ENCODE measurements at places on chromosomes 4 and X. TPM values are rescaled to one million over a fixed set of nuclear protein-coding genes. Genes with fewer than 3 reads are reported as not detected.

DNA sequence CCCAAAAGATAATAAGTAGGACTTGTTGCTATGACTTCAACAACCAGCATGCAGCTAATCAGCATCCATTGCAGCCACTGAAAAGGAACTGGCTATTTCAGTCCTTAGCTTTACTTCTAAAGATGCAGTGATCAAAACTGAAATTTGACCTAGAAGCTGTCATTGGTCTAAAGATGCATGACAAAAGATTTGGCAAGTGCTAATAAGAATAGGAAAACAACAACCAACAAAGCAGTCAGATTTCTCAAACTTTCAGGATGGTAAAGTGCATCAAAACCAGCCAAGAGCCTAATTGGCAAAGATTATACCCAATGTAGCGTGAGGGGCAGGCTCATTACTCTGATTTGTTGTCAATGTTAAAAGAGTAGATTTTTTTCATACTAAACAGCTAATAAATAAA lies 77.1 kb upstream of the WDR17 start:
- DNase-seq = no peak

GRCh38 chrX:130159776-130160175 lies 5.9 kb downstream of the AIFM1 start:
- DNase-seq = no peak

DNA sequence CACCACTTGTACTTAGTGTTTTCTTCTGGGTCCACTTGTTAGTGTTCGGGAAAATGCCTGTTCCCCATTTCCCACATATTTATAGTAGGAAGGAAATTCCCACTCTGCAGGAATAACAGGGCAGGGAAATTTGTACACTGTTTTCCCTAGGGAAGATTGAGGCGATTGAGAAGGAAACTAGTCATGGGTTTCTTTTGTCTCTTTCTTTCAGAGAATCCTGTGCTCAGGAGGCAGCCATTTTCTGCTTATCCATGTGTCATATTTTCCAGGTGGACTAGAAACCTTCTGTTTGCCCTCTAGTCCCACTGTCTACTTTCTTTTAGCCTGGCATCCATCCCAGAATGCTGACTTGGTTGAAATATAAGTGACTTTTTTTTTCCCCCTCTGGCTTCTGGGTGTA lies 299.1 kb upstream of the ANKRD50 start:
- no peak for DNase-seq

DNA sequence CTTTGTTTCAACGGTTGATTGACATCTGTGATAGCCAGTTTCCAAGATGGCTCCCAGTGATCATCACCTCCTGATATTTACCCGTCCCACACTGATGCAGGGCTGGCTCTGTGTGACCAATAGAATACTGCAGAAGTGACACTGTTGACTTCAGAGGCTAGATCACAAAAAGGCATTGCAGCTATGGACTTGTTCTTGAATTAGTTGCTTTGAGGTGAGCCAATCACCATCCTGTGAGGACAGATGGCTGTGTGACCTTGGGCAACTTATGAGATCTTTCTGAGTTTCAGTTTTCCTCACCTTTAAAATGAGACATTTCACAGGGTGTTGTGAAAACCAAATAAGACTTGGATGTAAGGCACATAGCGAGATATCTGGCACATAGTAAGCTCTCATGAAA lies 1.8 kb upstream of the GPR82 start:
- no peak for DNase-seq

DNA sequence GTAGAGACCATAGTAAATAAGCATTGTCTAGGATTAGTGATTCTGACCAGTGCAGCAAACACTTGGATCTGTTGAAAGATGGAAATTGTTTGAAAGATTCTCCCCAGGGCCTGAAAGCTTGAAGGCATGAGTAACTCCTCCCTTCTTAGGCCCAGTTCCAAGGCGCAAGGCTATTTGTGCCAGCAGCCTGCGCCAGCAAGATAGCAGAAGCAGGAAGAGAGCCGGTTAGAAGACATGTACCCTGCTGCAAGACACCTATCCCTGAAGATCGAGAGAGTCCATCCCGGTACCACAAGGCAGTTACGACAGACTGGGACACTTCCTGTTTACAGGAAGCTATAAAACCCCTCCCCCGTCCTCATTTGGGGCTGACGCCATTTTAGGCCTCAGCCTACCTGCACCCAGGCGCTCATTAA lies 72.4 kb upstream of the JADE1 start:
- no peak for DNase-seq

DNA sequence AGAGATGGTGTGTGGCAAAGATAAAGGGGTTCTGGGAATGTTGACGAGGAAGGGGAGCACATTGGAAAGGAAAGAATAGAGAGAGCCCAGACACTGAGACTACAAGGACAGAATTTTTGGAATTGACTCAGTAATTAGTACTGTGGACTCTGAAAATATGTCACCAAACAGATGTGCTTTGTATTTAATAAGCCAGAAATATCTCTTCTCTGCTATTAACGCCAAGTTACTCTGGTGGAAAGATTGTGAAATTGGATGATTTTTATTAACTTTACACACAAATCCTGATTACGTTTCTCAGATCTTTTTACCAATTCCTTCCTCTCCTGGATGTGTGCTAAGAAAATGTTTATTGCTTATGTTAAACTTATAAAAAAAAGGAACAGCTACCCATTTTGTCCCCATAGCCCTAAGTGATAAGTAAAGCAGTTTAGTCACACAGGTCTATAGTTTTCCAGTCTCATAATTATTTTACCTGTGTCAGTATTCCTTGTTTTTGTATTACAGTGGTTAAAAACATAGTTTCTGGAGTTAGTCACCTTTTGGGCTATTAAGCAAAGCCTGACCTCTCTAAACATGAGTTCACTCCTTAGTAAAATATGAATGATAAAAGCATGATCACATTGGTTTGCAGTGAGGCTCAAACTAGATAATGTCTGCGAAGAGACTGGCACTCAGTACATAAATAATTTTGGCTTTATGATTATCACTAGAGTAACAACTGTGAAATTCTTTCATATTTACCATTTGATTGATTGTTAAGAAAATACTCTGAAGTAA lies 1068.3 kb downstream of the STIM2 start:
- no peak for DNase-seq

- no peak for DNase-seq
Measured at GRCh38 chr4:119135721-119136121, at the start of gene MYOZ2. Gene MYOZ2, plus strand, starts transcription at chr4:119135832. Its CDS starts 694 bp downstream, at chr4:119136526.

- DNase-seq = no peak
Measured at GRCh38 chr4:24888475-24889344, 24.1 kb downstream of the CCDC149 start.

GRCh38 chrX:107659286-107659685 lies 31.0 kb downstream of the PRPS1 start:
- no peak for DNase-seq

- DNase-seq = no peak
Measured at GRCh38 chr4:105978684-105979296, 83.5 kb downstream of the NPNT start.

DNA sequence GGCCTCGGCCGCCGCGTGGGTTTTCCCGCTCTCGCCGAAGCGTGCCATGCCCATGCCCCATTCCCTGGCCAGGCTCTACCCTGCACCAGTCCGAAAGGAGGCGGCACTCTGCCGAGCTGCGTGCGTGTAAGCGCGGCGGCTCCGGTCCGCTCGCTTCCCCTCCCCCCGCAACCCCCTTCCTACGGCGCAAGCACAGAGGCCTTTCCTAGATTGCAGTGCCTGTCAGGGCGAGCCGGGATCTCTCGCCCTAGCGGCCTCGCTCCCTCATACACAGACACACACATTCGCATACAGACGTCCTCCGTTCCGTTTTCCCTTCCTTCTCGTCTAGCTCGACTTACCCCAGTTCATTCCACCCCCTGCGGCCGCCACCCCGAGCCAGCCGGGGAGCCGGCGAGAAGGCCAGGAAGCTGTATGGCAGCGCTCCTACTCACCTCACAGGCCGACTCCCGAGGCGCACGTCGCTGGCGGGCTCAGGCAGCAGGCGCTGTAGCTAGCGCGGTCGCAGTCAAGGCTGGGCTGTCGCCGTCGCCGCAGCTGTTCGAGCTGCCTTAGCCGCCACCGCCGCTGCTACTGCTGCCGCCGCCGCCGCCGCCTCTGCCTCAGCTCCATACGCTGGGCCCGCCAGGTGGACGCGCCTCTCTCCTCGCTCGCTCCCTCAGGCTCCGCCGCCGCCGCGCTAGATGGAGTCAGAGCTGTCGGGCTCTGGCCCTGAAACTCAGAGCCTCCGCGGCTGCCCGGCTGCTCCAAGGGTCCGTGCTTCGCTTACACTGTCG lies 615 bp downstream of the NEXMIF start:
- DNase-seq = peak; percentile 21

DNA sequence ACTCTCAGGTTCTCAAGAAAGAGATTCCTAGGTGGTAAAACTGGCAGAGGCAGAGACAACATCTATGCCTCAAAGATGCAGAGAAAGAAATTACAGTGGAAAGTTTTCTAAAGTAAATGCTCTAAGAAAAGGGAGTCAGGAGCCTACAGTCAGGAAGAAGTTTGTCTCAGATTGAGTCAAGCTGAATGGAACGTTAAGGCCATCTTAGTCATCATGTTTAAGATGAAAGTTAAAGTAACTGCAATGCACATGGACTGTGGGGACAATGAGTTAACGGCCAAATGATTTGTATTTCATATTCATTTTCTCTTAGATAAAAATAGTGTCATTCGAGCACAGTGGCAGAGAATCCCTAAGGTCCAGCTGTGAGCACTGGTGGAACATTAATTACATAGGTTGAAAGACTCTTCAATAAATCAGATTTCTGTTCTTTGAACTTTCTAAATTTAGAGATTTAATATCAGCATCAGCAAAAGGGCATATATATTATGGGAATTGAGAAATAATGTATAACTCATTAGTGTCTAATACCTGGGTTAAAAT lies 384.6 kb downstream of the DTHD1 start:
- DNase-seq = no peak

- DNase-seq = no peak
Measured at GRCh38 chr4:99586797-99587196, 12.2 kb downstream of the MTTP start.

DNA sequence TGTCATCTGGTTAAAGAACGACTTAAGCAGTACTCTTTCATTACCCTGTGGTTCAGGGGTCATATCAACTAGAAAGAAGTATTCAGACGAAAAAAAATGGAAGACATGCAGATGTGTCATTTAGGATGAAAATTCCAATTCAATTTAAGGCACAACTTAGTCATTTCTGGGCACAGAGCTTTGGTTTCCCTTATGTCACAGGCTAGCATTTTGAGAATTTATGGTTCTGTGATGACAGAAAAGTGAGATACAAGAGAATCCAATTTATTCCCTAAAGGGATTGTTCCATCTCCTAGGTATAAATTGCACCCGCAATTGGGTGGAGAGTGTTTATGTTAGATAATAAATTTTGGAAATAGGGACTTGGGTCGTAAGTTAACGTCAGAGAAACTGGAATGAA lies 306.6 kb downstream of the STK32B start:
- DNase-seq = no peak

- no peak for DNase-seq
Measured at GRCh38 chr4:143441109-143441508, 72.4 kb upstream of the SMARCA5 start.

The SMIM31 gene
- total RNA-seq = not detected

The MFAP3L gene
- total RNA-seq = 0.14 TPM

The MORC4 gene
- 5.6 TPM for total RNA-seq

The NOCT gene
- total RNA-seq = 22.1 TPM

The TAF7L gene
- 0.11 TPM for total RNA-seq

The PABPC1L2A gene
- not detected for total RNA-seq

Measured in activated T-helper 2 cell treated with anti-CD3 and anti-CD28 coated beads, Interferon-gamma antibody, Interleukin-2, Interleukin-4, amounts not matched to agents 10 μg/mL and 5 μg/mL and 100 μg/mL, durations not matched to agents 14 hours and 24 hours and 36 hours (primary cell).